Activated T-helper 1 cell treated with anti-CD3 and anti-CD28 coated beads, Interleukin-12 subunit alpha, Interleukin-12 subunit beta, Interleukin-2, Interleukin-4 antibody, amounts not matched to agents 30 ng/mL and 10 ng/mL and 1 ng/mL, durations not matched to agents 14 hours and 24 hours and 36 hours (primary cell): ENCODE measurements at places on chromosomes 11 and 22.

DNA sequence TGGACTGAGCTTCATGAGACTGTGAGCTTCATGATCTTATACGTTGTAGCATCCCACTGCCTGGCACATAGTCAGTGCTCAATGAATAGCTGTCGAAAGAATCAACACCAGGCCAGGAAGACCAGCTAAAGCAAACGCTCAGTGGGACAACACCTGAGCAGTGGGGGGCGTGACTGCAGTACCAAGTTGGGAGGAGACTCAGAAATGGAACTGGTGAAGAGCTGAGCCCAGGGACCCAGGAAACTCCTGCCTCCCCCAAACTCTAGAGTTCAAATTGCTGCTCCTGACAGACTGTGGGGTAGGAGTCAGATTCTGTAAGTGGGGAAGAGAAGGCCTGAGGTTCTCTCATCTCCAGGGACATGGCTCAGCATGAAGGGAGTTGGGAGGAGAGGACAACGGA is 59.3 kb downstream of the MORC2 start:
- no peak for DNase-seq

DNA sequence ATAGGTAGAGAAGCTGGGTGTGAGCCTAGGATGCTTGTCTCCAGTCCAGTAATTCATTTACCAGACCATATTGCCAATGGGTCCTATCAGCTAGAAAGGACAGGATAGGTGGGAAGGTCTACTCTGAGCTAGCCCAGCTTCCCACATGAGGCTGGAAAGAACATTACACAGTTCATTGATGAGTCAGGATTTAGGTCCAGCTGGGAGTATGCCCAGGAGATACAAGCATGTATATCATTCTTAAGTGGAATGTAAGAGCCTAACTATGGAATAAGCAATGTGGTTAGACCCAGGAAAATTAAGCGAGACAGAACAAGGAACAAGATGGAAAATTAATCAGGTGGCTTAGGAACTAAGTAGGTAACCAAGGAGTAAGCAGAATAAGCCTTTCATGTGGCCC is 59.0 kb upstream of the TBCEL start:
- DNase-seq: no peak

DNA sequence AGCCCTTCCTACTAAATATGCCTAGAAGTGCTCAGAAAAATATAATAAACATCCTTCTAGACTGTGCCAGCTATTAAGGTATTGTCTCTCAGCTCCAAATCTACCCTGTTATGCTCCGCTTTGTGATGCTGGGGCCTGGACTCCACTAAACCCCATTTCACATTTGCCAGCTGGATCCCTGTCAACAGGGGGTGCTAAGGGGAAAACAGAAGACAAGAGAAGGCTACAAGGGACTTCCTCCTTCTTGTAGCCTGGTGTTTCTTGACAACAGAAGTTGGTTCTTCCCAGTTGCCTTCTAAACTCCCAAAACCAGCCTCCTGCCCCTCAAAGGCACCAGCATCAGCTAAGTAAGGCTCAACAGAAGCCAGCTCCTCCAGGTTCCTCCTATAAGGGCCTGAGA is 5.2 kb downstream of the NUMA1 start:
- DNase-seq: no peak

GRCh38 chr11:76160856-76161255 is 45.4 kb downstream of the WNT11 start:
- DNase-seq: no peak

GRCh38 chr22:16387088-16387487 is 205.5 kb downstream of the CCT8L2 start:
- DNase-seq: no peak

- DNase-seq: peak; percentile 69
These were observed 1.1 kb downstream of the TM7SF2 start for GRCh38 chr11:65112546-65113360.

DNA sequence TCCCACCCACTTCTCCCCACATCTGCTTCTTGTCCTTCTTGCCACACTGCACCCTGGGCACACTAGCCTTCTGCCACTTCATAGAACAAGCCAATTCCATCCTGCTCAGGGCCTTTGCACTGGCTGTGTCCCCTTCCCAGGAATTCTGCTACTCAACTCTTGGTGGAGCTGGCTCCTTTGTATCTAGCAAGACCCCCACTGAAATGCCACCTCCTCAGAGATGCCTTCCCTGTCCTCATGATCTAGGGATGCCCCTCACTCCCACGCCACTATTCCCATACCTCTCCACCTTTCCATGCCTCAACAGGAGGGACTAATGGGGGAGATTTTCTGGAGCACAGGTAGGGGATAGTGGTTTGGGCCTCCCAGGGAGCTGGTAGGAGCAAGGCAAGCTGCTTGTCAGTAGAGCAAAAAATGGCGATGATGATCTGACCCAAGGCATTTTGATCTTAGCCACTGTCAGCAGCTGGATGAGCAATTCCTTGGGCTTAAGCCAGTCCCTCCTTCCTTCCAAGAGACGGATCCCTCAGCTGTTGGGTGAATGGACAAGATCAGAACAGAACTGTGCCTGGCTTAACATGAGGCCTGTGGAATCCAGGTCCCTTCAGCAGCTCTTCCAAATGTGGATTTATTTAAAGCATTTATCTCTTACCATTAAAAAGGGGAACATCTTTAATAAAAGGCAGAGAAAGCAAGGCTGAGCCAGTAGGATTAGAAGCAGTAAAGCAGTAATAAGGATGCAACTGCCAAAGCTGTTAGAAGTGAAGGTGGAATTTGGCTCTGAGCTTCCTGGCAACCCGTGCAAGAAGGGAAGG is 4.0 kb upstream of the PRDM11 start:
- DNase-seq: no peak

DNA sequence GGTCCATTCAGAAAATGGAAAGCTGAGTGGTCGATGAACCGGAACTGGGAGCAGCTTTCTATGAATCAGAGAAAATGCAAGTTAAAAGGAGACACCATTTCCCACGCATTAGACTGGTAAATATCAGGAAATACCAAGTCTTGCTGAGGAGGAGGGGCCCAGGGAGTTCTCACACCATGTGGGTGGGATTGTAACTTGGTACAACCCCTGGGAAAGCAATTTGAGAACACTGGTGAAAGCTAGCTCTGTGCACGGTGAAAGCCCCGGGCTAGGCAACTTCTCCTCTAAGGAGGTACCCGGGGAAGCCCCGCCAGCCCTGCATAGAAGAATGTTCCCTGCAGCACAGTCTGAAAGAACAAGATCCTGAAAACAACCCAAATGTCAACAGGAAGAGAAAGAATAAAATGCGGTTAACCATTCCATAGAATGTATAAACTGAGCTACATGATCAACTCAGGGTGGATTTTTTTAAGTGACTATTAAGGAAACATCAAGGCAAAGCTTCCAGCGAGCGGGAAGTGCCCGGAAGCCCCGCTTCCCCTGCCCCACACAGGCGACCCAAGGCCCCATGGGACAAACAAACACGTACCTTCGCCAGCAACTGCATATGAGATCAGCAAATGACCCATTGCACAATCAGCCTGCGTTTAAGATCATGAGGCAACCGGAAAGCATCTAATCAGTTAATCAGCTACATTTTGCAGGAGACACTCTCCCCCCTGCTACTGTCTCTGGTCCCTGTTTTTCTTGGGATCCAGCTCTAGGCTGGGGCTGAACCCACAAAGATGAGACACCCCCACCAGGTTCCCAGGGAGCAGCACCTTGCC is 11.3 kb downstream of the SHANK2 start:
- no peak for DNase-seq

DNA sequence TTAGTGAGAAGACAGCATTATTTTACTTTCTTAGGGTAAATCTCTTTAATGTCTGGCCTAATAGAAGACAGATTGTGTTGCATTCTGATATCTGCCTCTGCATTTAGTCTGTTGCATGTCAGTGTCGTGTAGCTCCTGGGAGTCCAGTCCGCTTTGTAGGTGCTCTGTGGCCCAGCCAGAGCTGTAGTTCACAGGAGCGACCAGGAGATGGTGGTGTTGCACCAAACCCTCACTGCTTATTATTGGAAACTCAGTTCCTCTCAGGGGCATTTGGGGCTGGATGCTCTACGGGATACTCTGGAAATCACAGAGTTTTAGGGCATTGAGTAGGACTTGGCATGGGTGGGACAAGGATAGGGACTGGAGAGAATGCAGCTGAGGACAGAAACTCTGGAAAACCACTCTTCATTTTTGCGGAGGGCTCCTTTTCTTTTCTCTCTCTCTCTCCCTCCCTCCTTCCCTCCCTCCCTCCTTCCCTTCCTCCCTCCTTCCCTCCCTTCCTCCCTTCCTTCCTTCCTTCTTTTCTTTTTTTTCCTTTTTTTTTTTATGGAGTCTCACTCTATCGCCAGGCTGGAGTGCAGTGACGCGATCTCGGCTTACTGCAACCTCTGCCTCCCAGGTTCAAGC is 21.7 kb downstream of the MIAT start:
- DNase-seq: peak; percentile 62

DNA sequence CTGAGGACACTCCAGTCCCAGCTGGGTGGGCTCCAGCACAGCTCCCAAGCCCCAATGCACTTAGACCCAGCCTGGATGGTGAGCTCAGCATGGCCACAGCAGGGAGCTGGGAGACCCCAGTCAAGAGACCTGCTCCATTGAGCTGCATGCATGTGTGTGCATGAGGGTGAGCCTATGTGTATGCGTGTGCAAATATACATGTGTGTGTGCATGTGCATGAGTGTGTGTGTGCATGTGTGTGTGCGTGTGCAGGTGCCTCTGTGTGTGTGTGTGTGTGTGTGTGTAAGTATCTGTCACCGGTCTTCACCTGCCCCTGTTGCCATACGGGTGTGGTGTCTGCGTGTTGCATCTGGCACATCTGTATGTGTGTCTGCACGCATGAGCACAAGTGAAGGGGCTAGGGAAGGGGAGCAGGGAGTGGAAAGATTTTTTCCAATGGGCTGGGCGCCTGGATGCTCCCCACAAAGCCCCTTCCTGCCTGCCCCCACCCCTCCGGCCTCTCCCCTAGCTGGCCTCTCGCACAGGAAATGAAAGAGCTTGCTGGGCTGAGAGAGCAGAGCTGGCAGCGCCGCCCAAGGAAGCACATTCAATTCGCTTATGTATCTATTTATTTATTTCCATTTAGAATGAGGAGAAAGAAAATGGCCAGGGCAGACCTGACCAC is 4.1 kb downstream of the TSPAN32 start:
- no peak for DNase-seq

GRCh38 chr11:46210133-46210636 is 67.3 kb upstream of the CREB3L1 start:
- no peak for DNase-seq

GRCh38 chr11:65502555-65503367 is 3.9 kb downstream of the MALAT1 start:
- DNase-seq: no peak

DNA sequence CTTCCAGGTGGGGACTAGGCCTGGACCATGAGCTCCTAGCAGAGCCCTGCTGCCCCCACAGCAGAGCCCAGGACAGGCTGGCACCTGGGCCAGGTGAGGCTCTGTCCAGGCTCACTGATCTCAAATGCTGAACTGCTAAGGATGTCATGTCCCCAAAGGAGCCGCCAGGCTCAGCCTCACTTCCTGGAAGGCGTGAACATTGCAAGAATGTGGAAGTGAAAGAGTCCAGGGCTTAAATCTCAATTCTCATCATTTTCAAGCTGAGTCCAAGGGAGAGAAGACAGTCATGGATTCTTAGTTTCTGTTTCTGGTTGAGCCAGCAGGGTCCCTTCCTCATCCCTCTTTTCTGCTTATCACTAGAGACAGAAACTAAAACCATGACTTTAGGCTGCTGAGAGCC is 5.0 kb downstream of the ASCL2 start:
- DNase-seq: peak; percentile 21

DNA sequence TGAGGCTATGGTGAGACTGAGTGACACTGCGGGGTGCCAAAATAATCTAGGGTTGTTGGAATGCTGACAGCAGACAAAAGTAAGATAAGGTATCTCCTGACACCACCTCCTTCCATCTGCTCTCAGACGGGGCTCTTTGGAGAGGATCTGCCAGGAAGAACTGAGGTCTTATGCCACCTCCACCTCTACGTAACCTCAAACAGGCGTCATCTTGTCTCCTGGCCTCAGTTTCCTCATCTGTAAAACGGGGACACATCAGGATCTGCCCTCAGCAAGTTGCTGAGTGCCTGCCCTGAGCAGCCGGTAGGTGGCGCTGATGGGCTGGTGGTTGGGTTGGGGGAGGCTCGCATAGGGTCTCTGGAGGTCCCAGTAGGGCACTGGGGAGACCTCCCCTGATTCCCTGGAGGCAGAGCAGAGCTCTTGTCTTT is 1.7 kb upstream of the MYEOV start:
- DNase-seq: peak; percentile 27

- no peak for DNase-seq
These were observed 7.2 kb downstream of the TRPT1 start for GRCh38 chr11:64218628-64219353.

GRCh38 chr11:1668911-1669473 is 28.0 kb upstream of the KRTAP5-6 start:
- no peak for DNase-seq

- DNase-seq: no peak
These were observed 144.9 kb downstream of the ARHGAP42 start for GRCh38 chr11:100831929-100832494.

- no peak for DNase-seq
These were observed 7.9 kb downstream of the SIDT2 start for GRCh38 chr11:117186431-117186761.

- no peak for DNase-seq
These were observed 69.3 kb downstream of the UVRAG start for GRCh38 chr11:75884321-75884720.

DNA sequence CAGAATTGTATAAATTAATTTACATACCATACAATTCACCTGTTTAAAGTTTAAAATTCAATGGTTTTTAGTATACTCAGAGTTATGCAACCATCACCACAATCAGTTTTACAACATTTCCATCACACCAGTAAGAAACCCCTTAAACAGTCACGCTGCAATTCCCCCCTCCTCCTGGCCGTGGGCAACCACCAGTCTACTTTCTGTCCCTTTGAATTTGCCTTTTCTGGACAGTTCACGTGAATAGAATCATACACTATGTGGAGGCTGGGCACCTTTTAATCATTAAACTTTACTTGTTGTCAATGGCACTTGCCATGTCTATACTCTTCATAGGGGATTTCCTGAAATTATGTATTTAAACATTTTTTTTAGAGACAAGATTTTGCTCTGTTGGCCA is 20.1 kb upstream of the SWAP70 start:
- no peak for DNase-seq

GRCh38 chr11:14190992-14191778 is 167.8 kb downstream of the RRAS2 start:
- DNase-seq: no peak

GRCh38 chr22:33656808-33657628 is 263.3 kb downstream of the LARGE1 start:
- DNase-seq: no peak

DNA sequence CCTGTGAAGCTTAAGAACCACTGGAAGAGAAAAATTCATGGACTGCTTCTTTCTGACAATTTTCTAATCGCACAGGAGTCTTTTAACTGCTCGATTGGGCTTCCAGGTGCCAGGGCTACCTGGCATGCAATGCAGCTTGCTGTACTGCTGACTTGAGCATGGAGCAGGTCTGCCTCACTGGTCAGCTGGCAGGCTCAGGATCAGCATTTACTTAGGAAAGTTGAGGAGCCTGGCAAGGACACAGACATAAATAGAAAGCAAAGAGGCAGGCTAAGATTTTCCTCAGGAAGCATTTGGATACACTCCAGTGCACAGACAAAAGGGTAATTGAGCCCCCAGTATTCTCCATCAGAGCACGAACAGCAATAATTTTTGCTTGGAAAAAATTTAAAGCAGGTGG is 163.5 kb downstream of the CSNK2A3 start:
- DNase-seq: no peak

- DNase-seq: no peak
These were observed 34.8 kb upstream of the TMEM135 start for GRCh38 chr11:87002918-87003317.

GRCh38 chr11:84788220-84788619 is 838.9 kb downstream of the DLG2 start:
- DNase-seq: no peak

GRCh38 chr22:27870234-27871191 is 48.5 kb downstream of the PITPNB start:
- DNase-seq: no peak
